ENCODE measurements at places on chromosomes 1 and 21.

DNA sequence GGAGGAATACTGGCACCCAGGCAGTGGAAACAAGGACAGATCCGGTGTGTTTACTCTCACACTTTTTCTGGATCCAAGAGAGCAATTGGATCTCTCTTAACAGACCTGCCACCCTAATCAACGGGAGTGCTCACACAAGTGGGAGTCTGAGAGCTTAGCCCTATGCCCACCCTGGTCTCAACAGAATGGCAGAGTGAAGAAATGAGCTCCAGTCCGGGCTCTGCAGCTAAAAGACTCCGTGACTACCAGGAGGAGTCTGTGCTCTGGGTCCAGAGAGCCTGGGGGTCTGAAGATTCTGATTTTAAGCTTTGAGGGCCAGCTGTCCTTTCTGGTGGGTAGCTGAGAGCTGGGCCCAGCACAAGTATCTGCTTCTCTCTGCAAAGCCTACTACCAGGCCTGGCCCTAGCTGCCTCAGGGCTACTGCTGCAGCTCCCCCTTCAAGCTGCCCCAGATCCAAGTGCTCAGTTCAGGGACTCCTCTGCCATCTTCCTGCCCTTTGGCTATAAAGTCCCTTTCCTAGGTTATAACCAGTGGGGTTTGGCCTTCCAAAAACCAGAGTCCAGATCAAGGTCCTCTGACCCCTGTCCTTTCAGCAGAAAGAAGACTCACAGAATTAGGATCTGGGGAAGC is 3.9 kb downstream of the S100A9 start:
- no peak for DNase-seq

- no peak for DNase-seq
These were observed 21.0 kb upstream of the MOB3C start for GRCh38 chr1:46637444-46638083.

- no peak for DNase-seq
These were observed 45.0 kb upstream of the SLC35F3 start for GRCh38 chr1:233859446-233859845.

DNA sequence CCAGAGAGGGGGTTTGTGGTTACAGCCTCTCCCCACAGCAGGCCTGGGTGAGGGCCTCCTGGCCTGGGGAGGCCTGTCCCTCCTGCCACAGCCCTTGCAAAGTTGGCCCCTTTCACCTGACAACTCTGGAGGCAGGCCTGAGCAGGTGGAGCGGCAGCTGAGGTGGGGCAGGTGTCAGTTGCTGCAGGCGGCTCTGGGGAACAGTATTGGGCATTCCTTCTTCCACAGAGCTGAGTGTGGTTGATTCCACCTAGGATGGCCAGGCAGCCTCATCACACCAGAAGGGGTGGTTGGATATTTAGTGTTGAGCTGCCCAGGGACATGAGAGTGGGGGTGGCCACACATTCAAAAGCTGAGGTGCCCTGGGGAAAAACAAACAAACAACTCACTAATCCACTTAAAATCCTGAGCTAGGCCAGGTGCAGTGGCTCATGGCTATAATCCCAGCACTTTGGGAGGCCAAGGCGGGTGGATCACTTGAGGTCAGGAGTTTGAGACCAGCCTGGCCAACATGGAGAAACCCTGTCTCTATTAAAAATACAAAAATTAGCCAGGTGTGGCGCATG is 31.1 kb downstream of the PIGP start:
- DNase-seq: no peak

DNA sequence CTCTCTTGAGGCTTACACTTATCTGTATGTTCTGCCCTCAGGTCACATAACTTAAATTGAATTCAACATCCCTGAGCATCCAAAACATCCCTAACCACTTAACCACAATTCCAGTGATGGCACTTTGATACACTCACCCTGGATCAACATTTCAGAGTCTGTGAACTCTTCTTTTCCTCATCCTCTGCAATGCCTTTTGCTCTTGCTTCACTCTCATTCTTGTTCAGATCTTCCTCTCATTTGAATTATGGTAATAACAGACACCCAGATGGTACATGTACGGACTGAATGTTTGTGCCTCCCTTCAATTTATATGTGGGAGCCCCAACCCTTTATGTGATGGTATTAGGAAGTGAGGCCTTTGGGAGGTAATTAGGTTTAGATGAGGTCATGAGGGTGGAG is 33.4 kb downstream of the PTGER3 start:
- DNase-seq: no peak

Measured in activated CD8-positive, alpha-beta memory T cell treated with anti-CD3 and anti-CD28 coated beads for 1 hour (primary cell).